ENCODE measurements at places on chromosomes 11 and 22.

GRCh38 chr11:124669193-124669592, 4.3 kb downstream of the SIAE start:
- DNase-seq, result no peak

DNA sequence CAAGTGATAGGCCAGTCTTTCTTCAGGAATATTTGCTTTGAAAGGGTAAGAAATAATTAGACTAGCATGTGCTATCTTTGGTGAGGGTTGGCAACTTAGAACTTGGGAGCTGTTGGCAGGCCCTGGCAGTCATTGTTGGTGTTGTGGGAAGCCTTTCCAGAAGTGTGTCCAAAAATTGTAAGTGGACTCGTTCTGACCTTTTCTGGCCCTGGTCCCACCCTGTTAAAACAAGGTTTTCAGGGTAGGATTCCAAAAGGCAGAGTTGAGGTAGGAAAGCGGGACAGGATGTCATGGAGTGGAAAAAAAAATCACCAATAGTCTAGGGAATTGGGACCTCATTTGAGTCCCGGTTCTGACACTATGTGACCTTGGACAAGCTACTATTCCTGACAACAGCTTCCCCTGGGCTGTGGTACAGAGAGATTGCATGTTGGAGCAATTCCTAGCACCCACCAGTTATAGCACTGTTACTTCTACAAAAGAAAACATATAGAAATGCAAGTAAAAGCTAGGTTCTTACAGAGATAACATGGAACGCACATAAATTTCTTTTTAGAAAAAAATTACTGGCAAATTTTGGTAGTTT, 299.3 kb upstream of the DDI1 start:
- no peak for DNase-seq

DNA sequence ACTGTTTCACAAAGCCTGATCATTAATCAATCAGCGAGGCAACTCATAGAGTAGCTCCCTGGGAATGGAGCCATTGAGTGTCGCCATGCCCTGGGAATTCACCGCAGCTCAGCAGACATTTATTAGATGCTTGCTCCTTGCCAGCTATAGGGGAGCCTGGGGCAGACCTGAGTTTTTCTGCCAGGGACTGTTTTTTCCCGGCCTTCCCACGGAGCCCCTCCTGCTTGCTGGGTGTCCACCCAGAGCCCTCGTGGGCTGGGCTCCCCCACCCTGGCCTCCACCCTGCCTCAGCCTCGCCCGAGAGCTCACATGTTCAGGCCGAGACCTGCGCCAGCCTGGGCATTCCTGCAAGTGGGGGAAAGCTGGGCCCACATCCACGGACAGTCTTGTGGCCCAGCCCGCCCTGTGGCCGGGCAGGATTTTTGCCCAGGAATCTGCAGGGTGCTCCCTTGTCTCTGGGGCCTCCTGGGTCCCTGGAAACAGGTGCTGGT, 64.9 kb downstream of the SMIM38 start:
- DNase-seq, result no peak

DNA sequence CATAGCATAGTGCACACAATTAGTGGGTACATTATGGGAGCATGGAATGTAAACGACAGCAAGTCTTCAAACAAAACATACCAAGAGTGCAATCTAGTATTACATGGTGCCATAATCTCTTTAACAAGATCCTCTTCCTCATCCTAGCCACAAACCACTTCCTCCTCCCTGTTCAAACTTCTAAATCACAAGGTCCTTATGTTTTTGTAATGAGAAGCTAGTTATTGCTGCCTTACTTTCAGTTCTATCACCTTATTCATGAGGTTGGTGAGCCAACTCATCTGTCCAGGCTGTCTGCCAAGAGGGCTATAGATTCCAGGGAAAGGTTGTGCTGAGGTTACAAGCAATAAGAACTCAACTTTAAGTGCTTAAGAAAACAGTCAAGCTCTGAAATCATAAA, 195.4 kb upstream of the ARHGAP20 start:
- DNase-seq, result no peak

- no peak for DNase-seq
Observed at GRCh38 chr22:24009227-24010017, 1.7 kb upstream of the CABIN1 start.

DNA sequence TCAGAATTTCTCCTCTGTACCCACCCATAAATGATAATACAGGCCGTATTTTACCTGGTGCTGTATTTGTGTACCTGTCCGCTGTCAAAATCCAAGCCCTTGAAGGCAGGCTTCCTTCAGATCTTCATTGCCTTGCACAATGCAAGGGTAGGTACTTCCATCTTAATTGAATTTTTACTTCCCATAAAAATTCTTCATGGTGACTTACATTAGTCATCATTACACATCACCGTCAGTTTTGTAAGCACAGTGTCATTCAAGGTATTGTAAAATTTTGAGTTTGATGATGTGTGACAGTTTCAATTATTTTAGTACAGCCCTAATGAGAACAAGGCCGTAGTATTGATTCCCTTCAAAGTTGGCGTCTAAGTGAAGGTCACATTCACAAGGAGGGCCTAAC, 770 bp upstream of the TSG101 start:
- DNase-seq, result no peak

GRCh38 chr11:85759915-85760314, 51.0 kb downstream of the SYTL2 start:
- no peak for DNase-seq

GRCh38 chr11:35916270-35916669, 27.6 kb upstream of the LDLRAD3 start:
- no peak for DNase-seq

DNA sequence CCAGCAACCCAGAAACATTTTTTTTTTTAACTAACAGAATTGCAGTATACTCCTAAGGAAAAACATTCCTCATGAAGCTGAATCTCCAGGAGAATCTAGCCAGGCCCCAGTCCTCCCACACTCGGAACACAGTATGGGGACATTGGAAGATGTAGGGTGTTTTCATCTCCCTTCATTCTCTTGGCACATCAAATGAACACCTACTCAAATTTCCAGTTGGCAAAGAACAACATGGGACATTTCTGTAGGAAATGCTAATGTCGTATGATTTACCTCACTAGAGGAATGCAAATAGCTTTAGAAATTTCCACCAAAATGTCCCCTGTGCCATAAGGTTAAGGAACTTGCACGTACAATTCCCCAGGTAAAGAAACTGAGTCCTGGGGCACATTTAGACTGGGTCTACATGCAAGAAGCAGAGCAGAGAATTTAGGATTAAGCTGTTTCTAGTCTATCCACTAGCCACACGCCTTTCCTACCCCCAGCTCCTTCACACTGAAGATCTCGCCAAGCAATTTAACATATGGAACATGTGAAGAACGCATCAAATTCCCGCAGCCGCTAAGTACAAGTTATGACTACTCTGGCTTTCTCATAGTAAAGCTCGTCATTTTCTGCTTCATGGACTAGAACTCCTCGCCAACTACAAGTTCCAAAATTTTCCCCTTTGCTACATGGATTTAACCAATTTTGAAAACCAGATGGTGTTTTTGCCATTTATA, 2.9 kb upstream of the CADM1 start:
- DNase-seq, result no peak

DNA sequence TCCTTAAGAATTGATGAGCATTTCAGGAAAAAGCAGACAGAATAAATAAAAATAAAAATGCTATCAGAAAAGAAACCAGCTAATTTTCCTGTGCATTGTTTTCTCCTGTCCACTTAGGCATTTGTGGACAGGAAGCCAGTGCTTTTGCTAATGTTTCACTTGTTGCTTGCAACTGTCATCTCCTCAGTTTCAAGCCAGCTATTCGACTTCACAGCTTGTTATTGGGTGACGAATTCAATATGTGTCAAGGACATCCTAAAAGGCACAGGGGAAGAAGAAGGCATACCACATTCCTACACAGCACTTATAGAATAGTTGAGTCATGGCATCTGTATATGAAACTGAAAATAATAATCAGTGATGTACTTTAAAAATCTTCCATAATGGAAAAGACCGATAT, 530.6 kb upstream of the KIRREL3 start:
- no peak for DNase-seq

DNA sequence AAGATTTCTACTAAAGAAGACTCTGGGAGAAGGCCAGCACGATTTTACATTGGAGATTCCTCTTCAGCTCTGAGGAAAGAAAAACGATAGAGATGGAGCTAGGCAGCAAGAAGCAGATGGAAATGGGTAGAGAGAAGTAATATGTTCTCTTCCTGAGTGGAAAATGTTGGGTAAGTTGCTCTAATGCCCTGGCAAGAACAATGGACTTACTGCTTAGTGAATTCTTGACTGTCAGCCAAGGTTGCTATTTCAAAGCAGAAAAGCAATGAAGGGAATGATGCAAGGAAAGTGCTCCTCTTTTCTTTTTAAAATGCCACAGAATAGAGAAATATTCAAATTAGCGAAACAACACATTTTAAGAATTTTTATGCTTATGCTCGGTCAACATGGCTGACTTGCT, 38.4 kb upstream of the CWF19L2 start:
- DNase-seq, result no peak

GRCh38 chr22:31602259-31602952, 59.6 kb downstream of the PISD start:
- no peak for DNase-seq

DNA sequence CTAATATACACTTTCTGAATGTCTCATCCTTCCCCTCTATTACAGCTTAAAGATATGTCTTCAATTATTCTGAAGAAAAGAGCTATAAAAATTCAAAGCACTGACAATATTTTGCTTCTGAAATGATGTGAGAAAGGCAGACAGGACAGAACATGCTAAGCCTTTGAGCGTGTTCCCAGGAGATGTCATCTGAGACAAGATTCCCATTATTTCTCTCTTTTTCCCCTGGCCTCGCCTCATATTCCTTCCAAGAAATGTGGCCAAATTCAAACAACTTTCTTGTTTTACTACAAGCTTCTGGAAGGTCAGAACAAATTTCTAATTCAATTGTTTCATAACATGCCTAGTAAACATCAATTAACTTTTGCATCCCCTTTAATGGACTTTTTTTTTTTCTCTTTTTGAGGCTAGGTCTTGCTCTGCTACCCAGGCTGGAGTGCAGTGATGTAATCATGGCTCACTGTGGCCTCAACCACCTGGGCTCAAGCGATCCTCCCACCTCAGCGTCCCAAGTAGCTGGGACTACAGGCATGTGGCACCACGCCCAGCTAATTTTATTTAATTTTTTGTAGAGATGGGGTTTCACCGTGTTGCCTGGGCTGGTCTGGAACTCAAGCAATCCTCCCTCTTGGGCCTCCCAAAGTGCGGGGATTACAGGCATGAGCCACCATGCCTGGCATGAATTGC, 37.1 kb upstream of the NFRKB start:
- no peak for DNase-seq

Data from effector memory CD4-positive, alpha-beta T cell (primary cell).